ENCODE measurements at places on chromosomes 16 and 17.

GRCh38 chr16:785563-786535 is 2.3 kb downstream of the RPUSD1 start:
- DNase-seq = no peak

DNA sequence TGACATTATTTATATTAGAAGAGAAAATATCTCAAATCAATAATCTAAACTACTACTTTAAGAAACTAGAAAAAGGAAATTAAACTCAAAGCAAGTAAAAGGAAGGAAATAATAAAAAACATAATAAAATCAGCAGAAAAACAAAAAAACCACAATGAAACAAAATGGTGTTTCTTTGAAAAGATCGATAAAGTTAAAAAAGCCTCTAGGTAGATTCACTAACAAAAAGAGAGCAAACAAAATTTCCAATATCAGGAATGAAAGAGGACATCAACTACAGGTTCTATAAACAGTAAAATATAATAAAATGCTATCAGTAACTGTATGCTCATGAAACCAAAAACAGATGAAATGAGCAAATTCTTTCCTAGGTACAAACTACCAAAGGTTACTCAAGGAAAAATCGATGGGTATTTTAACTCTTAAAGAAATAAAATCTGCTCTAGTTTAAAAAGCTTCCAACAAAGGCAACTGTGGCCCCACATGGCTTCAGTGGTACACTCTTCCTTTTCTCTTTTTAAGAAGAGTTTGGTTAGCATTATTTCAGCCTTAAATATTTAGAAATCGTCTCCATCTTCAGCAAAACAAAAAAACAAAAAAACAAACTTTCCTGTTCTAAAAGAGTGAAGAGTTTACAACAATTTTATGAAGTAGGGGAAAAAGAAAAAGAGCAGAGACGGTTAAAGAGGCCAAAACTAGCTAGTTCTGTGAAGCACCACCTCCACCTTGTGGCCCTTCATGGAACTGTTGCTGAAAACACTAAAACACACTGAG is 102.2 kb downstream of the TRIM37 start:
- no peak for DNase-seq

DNA sequence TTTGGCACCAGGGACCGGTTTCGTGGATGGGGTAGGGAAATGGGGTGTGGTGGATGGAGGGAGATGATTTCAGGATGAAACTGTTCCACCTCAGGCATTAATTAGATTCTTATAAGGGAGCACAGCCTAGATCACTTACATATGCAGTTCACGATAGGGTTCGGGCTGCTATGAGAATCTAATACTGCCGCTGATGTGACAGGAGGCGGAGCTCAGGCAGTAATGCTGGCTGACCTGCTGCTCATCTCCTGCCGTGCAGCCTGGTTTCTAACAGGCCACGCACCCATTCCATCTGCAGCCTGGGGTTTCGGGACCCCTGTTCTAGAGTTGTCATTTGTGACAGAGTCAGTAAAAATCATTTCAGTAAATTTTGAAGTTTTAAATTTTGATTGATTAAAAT is 99.7 kb downstream of the CHD9 start:
- DNase-seq = no peak

DNA sequence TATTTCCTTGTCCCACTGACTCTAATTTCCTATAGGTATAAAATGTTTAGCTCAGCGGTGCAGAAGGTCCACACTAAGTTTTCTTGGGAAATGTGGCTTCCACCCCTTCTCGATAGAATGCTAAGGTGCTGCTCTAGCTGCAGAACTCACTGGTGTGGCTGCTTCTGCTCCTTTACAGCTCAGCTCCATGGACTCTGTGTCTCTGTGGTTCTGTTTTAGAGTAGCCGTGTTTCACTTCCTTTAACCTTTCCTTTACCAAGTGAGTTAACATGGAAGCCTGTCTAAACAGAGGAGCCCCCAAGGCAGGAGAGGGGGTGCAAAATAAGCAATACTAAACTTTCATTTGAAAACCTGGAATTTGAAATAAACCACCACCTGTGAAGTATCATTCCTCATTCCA is 65.3 kb downstream of the SPECC1 start:
- no peak for DNase-seq

GRCh38 chr17:28320215-28321061 is 1.4 kb downstream of the TMEM97 start:
- DNase-seq = no peak
